GM10248 (cell line): ENCODE measurements at places on chromosomes 13 and 19.

GRCh38 chr13:80783926-80784565 lies 443.1 kb upstream of the SPRY2 start:
- no peak for DNase-seq

- DNase-seq: no peak
Observed at GRCh38 chr13:39916330-39916729, 260.9 kb downstream of the COG6 start.

- no peak for DNase-seq
Observed at GRCh38 chr19:14558370-14559066, 13.3 kb downstream of the NDUFB7 start.

DNA sequence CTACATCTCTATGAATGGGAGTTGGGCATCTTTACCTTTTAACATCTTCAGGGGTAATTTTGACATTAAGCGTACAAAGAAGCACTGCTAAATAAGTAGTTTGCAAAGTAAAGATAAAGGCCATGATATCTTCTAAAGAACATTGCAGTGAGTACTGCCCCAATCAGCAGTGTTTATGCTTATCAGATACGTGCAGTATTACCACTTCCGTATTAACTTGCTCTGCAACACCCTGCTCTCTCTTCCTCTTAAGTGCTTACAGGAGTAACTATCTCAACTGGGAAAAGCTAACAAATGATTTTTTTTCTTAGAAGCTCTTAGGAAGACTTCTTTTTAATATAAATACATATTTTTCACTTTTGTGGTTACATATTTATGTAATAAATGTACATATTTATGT lies 793.7 kb upstream of the SLC10A2 start:
- no peak for DNase-seq

GRCh38 chr13:94033098-94033497 lies 446.4 kb downstream of the DCT start:
- DNase-seq: no peak

DNA sequence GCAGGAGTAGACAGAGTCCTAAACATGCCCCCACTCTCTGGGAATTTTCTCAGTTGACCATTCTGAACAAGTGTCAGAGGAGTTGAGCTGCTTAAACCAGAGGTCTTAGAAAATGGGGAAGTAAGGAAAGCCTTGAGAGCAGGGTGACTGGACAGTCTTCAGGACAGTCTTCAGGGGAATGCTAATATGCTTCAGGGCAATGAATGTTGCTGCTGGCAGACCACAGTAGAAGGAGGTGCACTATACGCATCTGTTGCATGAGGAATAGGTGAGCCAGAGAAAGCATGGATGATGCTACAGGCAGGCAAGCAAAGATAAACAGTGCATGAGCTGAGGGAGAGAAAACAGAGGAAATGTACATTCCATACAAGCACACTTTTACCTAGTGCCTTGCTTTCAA lies 196.6 kb upstream of the GPR12 start:
- DNase-seq: no peak
